Heart right ventricle (tissue), 16 donors: ENCODE measurements at places on chromosomes 11 and 22.

- DNase-seq = no peak
Measured at GRCh38 chr11:97364047-97364446, 974.2 kb downstream of the JRKL start.

- no peak for DNase-seq
Measured at GRCh38 chr11:35065566-35065965, 73.4 kb upstream of the CD44 start.

DNA sequence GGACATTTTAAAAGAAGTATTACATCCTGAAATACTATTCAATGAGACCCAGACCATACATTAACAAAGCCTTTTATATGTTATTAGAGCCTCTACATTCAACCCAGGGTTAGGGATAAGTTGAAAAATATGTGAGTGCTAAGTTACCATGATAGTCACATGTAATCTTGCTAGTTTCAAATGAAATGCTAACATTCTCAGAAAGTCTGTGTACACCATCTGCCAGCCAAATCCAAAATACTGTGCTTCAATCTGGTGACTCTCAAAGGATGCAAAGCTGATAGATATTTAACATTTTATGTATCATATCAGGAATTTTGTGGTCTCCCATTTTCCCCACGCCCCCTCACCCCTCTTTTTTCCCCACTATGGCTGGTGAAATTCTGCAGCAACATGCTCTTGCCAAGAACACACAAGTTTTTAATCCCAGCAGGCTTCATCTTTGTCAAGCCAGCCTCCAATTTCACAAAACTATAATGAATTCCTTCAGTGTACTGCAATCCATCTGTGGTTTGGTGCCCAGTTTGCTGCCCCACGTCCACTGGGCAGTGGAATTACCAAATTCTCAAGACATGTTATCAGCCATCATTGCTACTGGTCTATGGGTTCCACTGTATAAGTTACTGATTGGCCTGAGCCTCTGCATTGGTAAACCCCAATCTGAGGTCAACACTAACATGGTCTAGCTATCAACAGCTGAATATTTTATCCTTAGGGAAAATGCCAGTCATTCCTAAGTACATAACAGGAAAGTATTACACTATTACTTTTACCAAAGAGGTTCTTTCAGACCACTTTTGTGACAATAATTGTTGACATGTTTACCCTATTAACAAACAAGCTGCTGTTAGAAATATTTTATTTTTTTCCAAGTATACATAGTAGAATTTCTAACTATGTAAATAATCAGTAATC, 1.5 kb upstream of the PICALM start:
- DNase-seq = no peak

GRCh38 chr11:1436468-1437039, 46.8 kb downstream of the BRSK2 start:
- DNase-seq = no peak

GRCh38 chr11:46247090-46247489, 30.4 kb upstream of the CREB3L1 start:
- no peak for DNase-seq

- no peak for DNase-seq
Measured at GRCh38 chr11:69531717-69532088, 50.2 kb downstream of the LINC01488 start.

GRCh38 chr11:69882270-69882608, 63.0 kb upstream of the FGF3 start:
- no peak for DNase-seq
